Iris pigment epithelial cell (primary cell): ENCODE measurements at places on chromosomes 2 and 18.
A peak's percentile ranks its signal among the peaks of the same experiment; 100 is the strongest.

DNA sequence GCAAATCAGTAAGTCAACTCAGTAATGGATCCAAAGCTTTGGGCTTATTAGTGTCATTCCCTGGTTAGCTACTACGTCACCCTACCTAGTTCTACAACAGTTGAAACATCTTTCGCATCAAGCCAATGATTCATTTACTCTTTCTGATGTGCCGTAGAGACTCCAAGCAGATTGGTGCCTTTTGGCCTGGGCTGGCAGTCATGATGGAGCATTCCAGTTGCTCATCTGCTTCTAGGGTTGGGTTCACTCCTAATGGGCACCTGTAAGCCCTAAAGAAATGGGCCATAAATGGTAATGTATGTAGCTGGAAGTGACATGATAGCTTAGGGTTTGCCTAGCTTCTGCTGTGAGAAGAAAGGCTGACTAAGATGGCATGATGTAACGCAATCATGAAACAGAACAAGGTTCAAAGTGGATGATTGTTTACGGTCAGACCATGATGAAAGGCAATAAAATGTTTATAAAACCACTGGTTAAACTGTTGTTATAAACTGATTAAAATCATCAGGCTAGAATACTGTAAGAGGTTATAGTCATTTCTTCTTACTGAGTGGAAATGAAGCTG, 20.4 kb upstream of the CCL20 start:
- no peak for DNase-seq

- no peak for DNase-seq
Measured at GRCh38 chr2:64941801-64942200, 47.4 kb upstream of the SLC1A4 start.

- no peak for DNase-seq
Measured at GRCh38 chr2:120669971-120670370, 65.7 kb upstream of the GLI2 start.

GRCh38 chr2:25977768-25978167, 4.5 kb downstream of the KIF3C start:
- peak; percentile 47 for DNase-seq

DNA sequence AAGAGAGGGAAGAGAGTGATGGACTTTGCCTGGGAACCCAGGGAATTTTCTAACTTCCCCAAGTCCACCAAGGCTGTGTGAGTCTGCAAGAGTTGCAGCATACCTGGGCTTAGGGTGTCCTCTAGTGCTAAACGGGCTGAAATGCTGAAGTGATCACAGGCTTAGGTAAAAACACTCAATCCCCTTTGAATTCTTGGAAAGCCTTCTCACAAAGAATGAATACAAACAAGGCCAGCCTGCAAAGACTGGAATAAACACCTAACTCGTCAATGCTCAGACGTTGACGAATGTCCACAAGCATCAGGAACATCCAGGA, 30.0 kb upstream of the BMP10 start:
- DNase-seq, result peak; percentile 57

- peak; percentile 10 for DNase-seq
Measured at GRCh38 chr2:164620873-164621763, at the start of gene GRB14. Gene GRB14 (minus strand): TSS chr2:164621482. CDS start chr2:164621309, 173 bp downstream.

- peak; percentile 45 for DNase-seq
Measured at GRCh38 chr18:68426731-68427315, 288.1 kb downstream of the TMX3 start.
